ENCODE measurements at places on chromosomes 4 and X.

DNA sequence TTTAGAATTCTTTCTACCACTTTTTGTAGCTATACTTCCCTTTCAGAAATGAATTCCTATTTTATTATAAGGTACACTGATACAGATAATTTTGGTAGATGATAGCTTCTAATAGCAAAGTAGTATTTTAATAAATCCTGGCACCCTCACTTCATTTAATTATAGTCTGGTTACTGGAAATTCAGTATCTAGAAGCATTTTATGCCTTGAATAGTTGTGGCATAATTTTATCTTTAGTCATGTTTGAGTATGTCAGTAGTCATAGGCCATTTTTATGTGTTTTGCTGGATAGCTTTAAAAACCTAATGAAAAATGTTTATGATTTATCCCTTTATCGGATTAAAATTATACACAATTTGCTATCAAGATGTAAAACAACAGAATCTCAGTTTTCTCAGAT, 92.3 kb downstream of the DIAPH2 start:
- no peak for DNase-seq

GRCh38 chr4:87179751-87180150, 40.7 kb downstream of the KLHL8 start:
- no peak for DNase-seq

GRCh38 chrX:69067841-69068240, 97.4 kb downstream of the PJA1 start:
- DNase-seq, result no peak

GRCh38 chr4:8136529-8136928, 22.1 kb downstream of the ABLIM2 start:
- no peak for DNase-seq

- DNase-seq, result no peak
Observed at GRCh38 chr4:168741281-168742173, 244.7 kb downstream of the PALLD start.

DNA sequence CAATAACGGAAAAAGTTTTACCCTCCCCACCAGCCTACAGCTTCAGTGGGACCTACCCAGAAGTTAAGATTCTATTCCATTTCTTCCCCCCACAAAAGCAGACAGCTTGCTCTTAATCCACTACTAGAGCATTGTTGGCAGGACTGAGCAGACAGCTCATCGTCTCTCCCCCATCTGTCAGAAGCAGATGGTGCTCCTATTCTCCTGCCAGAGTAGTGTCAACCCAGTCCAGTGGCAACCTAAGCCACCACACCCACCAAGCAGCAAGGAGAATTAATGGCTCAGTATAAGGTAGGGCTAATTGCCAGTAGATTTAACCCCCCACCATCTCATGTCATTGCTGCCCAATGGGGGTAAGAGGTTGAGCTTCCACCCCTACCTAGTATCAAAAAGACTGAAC, 62.0 kb downstream of the AWAT2 start:
- DNase-seq, result no peak

DNA sequence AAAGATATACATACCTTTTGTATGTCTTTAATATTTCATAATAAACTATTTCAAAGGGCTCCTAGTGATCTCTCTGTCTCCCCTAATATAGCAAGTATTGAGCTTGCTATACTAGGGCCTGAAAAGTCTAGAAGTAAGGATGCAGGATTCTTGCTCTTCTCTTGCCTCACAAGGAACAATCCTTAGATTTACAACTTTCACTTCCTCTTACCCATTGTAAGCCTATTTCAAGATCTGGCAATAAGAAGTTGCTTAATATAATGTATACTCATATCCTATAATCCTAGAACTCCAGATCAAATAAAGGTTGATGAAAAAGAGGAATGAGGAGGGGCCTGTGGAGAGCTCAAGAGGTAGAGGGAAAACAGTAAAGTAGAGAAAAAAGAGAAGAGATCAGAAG, 40.8 kb upstream of the CHRDL1 start:
- no peak for DNase-seq

- no peak for DNase-seq
Observed at GRCh38 chr4:76211769-76212708, 1.6 kb downstream of the SCARB2 start.

GRCh38 chr4:185020863-185021761, 2.8 kb downstream of the HELT start:
- DNase-seq, result no peak

GRCh38 chrX:154486396-154487207, at the start of gene UBL4A:
UBL4A (minus strand) TSS chrX:154486615; CDS start chrX:154486584, 31 bp downstream.
- peak; percentile 40 for DNase-seq

- no peak for DNase-seq
Observed at GRCh38 chrX:131288738-131289511, at the start of gene IGSF1. IGSF1 (minus strand) TSS chrX:131289306; CDS start chrX:131286674, 2,632 bp downstream.

GRCh38 chr4:110787109-110787508, 164.2 kb upstream of the PITX2 start:
- DNase-seq, result no peak

DNA sequence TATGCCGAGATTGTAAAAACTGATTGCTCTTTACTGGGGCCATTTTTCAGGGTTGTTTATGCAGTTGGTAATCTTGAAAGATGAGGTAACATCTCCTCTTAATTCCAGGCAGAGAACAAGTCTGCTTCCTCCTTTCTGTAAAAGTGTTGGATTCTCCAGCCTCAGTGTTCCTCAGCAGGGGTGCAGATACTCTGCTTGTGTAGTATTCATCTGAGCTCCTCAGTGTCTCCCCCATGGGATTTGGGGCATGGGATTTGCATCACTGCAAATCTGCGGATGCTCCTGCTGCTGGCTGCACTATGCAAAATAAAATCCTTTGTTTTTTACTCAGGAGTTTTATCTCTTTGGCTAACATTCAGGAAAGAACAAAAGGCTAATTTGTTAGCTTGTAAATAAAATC, 104.9 kb upstream of the ATP8A1 start:
- no peak for DNase-seq

DNA sequence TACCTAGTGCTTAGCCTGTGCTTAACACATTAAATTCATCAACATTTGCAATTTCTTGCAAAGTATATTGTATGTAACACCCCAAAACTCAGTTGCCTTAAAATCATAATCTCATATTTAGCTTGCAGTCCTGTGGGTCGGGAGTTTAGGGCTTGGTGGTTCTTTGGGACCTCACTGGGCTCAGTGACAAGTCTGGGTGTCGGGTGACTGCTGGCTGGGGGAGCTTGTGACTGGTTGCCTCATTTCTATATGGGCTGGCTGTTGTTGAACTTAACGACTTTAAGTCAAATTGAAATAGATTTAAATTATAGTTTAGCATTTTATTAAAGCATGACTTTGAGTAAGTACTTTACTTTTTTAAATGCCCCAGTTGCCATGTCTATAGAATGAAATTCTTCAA, 401.4 kb upstream of the NR3C2 start:
- no peak for DNase-seq

GRCh38 chrX:68942840-68943239, 114.0 kb downstream of the EFNB1 start:
- DNase-seq, result no peak

GRCh38 chr4:85498068-85498733, 23.3 kb downstream of the ARHGAP24 start:
- no peak for DNase-seq
